DMS 273 treated with DMSO at 0.1 percent for 48 hours (cell line): ENCODE measurements at places on chromosomes 4 and X.

- DNase-seq: no peak
These were observed 715.4 kb upstream of the HS3ST1 start for GRCh38 chr4:12144051-12144450.

GRCh38 chrX:19677121-19677520, 161.8 kb upstream of the MAP3K15 start:
- DNase-seq: no peak

- DNase-seq: no peak
These were observed 46.2 kb upstream of the BCOR start for GRCh38 chrX:40143987-40144386.

GRCh38 chr4:41427306-41427882, 110.6 kb upstream of the LIMCH1 start:
- no peak for DNase-seq

- no peak for DNase-seq
These were observed 18.2 kb downstream of the CLOCK start for GRCh38 chr4:55528491-55528890.

DNA sequence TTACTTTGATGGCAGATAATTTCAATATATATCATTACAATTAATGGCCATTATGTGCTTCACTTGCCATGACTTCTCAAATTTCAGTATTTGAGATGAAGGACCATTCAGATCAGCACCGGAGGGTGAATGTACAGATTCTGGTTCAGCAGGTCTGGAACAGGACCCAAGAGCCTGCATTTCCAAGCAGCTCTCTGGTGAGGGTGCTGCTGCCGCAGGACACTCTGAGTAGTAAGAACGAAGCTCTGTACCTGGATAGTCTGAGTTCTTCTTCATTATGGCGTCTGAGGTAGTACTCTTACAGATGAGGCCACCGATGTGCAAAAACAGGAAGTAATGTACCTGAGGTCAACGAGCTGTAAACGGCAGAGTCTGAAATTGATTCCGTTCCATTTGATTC, 228.2 kb downstream of the FBXW7 start:
- no peak for DNase-seq

DNA sequence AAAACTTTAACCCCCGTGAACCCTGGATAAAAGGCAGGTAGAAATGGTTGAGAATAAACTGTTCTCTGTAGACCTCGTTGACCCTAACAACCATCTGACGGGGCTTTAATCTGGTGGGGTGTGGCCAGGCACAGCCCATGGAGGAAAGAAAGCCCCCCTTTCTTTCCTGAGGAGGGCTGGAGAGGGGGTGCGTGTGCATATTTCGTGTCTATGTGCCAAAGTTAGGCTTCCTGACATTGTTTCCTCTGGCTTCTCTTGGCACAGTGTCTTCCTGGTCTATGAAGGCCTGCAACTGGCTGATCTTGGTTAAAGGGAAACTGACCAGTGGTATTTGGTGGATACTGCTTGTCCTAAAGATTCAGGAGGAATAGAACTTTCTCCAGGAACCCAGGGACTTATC, 97.1 kb downstream of the MGST2 start:
- DNase-seq: no peak

GRCh38 chr4:150173432-150173861, 95.2 kb downstream of the DCLK2 start:
- peak; percentile 7 for DNase-seq

DNA sequence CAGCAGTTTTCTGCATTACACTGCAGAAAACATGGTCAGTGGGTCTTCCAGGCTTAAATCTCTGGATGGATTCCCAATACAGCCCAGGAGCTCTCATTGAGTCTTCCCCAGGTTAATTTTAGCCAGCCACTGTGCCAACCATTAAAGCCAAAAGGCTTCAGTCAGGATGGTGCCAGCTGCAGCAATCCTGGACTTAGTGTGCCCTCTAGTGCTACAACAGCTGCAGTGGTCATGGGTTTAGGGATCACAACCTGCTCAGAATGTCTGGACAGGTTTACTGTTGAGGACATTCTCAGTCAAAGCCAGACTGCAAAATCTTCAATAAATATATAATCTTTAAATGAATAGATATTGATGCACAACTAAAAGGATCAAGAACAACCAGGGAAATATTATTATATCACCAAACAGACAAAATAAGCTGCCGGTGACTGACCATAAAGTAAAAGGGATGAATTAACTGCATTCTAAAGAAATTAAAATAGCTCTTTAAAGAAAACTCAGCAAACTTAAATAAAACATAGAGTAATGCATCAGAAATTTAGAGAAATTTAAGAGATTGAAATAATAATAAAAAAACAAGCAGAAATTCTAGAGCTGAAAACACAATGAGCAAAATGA, 639.9 kb downstream of the SPOCK3 start:
- DNase-seq: no peak

GRCh38 chr4:110164856-110165255, 33.6 kb downstream of the ELOVL6 start:
- no peak for DNase-seq

DNA sequence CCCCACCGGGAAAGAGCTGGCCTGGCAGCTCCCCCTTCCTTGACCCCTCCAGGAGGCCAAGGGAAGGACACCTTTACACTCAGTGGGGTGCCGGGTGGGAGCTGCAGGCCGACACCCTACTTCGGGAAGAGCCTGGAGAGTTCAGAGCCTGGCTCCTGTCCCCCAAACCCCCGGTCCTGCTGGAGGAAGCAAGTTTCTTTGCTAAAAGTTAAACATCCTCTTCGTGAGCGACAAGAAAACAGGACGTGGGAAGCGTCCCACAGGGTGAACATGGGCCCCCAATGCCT, 2.4 kb upstream of the FTSJ1 start:
- no peak for DNase-seq

DNA sequence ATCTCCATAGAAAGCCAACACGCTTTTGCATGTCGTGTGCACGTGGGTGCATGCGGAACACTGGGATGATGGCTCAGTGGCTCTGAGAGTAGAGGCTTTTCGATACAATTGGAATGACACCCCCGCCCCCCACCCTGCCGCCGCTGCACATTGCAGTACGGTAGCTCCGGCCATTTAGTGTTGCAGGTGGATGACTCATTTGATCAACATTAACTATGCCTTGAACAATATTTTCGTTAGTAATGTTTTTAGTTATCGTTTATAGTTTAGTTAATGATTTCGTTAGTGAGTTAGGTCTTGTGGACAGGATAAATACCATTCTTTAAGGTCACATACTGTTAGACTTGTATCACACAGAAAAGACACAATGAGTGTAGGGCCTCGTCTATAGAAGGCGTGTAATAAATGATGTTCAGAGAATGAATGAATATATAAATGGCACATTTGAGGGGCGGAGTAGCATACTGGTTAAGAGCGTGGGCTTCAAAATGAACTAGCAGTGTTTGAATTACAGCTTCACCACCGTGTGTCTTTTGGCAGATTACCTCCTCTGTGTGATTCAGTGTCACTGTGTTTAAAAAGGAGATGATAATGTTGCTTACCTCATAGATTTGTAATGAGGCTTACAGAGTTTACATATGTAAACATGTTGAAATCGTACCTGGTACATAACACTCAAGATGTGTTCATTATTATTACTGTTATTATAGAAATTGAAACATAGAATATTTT, 67.2 kb upstream of the TENM3 start:
- DNase-seq: no peak

GRCh38 chr4:78644744-78645330, 93.3 kb downstream of the ANXA3 start:
- DNase-seq: peak; percentile 44

DNA sequence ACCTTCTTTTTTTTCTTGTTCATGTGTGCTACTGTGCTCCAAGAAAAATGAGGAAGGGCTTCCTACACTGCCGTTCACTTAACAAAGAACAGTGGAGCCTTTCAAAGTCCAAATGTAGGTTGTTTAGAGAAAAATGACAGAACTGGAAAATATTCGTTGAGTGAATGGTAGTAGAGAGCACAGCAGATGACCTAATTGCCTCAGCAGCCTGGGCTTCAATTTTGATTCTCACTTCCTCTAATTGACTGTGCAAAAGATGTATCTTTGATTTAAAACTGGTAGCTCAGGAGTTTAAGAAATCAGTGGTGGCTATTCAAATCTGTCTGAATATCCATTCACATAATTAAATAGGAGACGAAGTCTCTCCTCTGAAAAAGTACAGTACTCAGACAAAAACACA, 5.2 kb downstream of the NLGN4X start:
- DNase-seq: no peak
